NCI-H524 treated with DMSO at 0.1 percent for 48 hours (cell line): ENCODE measurements at places on chromosomes 12 and 14.

DNA sequence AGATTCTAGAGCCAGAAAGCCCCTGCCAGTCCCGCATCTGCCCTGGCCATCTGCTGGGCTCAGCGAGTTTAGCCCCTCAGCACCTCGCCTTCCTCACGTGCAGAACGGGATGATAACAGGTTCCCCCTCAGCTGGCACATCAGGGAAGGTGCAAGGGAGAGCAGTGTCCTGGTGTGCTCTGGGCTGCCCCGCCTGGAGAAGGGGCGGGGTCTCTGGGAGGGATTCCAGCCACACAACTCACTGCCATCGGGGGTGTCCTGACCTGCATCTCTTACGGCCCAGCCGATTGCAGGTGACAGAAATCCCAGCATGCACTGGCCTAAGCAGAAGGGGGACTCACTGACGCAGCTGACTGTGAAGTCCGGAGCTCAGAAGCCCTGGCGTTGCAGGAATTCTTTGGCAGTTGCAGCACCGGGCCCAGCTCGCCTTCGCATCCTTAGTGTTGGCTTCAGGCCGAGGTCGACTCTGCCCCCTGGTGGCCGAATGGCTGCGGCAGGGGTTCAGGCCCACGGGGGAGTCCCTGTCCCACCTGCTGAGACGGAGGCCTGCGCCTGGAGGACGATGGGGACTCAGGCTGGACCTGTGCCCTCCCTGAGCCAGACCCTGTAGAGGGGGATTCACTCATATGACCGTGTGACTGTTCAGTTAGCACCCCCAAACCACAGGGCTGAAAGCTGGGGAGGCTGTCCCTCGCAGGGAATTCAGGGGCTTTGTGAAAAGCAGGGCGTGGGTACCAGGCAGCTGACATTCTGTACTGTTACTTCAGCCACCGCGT lies 178.6 kb downstream of the ADGRD1 start:
- no peak for DNase-seq

- DNase-seq, result no peak
Measured at GRCh38 chr12:79934281-79935020, 446 bp downstream of the PPP1R12A start.

DNA sequence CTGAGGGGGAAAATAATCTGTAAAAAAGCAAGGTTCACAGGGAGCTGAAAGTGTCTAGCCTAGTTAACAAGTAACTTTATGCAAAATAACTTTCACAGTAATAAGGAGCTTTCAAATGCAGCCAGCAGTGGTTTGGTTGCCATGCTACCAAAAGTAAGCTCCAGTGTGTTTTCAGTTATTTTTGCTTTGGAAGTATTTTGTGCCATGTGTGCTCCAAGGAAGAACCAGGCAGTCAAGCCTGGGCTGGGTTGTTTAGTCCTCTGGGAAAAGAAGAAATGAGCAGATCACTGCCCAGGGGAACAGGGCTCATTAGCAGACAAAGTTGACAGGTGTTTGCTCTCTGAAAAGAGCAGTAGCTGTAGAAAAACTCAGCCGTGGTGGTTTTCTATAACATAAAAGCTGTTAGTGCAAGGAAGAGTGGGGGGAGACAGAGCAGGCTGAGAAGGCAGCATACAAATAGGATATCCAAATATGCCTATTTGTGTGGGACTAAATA lies 92.8 kb upstream of the TMTC2 start:
- peak; percentile 12 for DNase-seq

DNA sequence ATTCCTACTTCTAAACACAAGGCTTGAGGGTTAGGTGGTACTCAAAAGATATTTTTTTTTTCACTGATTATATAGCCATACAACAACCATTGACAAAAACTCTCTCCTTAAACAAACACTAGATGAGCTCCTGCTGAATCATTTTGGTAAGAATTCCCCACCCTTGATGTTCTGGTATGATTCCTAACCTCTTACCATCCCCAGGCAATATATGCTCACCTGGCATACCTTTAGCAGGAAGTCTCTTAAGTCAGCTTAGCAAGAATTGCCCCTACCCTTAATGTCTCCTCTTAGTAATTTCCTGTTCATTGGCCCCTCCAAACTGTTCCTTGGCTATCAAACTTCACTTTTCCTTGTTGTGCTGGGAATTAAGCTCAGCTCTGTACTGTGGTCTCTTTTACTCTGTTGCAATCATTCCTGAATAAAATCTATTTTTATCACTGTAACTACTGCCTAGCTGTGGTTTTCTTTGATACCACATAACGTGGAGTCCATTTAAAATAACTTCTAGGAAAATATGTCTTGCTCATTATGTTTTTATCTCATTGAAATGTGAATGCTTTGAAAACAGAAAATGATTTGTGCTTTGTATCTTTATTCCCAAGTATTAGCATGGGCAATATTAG lies 712.6 kb downstream of the SLC16A7 start:
- DNase-seq, result no peak

- no peak for DNase-seq
Measured at GRCh38 chr12:12157424-12157823, 86.7 kb downstream of the BCL2L14 start.

DNA sequence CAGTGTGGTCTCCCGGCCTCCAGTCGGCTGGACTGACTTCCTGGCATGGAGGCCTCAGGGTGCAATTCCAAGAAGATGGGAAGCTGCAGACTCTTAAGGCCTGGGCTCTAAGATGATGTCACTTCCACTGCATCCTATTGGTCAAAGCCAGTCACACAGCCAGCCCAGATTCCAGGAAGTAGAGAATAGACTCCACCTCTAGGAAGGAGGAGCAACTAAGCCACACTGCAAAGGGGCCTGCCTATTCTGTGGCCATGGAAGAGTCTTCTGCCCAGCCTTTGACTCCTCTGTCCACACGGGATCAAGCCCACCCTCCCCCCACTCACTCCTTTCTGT lies 103.9 kb upstream of the RFLNA start:
- no peak for DNase-seq

- DNase-seq, result no peak
Measured at GRCh38 chr14:104277416-104278213, 139.2 kb downstream of the KIF26A start.

- no peak for DNase-seq
Measured at GRCh38 chr12:105235281-105235731, 668 bp downstream of the APPL2 start.

- peak; percentile 9 for DNase-seq
Measured at GRCh38 chr12:18250313-18250916, 10.9 kb upstream of the PIK3C2G start.

DNA sequence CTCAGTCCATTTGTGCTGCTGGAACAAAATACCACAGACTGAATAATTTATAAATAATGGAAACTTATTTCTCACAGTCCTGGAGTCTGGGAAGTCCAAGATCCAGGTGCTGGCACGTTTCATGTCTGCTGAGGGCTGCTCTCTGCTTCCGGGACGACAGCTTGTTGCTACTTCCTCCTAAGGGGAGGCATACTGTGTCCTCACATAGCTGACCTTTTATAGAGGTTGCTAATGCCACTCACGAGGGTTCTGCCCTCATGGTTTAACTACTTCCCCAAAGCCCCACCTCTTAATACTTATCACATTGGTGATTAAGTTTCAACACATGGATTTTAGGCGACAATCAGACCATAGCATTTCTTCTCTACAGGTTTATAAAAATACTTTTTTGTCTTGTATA lies 411.1 kb downstream of the NRXN3 start:
- DNase-seq, result no peak

GRCh38 chr12:11576104-11576503 lies 73.4 kb upstream of the ETV6 start:
- DNase-seq, result no peak

- DNase-seq, result no peak
Measured at GRCh38 chr12:91176358-91176757, 6.3 kb downstream of the DCN start.

- no peak for DNase-seq
Measured at GRCh38 chr14:57526942-57527341, 33.3 kb upstream of the CCDC198 start.

DNA sequence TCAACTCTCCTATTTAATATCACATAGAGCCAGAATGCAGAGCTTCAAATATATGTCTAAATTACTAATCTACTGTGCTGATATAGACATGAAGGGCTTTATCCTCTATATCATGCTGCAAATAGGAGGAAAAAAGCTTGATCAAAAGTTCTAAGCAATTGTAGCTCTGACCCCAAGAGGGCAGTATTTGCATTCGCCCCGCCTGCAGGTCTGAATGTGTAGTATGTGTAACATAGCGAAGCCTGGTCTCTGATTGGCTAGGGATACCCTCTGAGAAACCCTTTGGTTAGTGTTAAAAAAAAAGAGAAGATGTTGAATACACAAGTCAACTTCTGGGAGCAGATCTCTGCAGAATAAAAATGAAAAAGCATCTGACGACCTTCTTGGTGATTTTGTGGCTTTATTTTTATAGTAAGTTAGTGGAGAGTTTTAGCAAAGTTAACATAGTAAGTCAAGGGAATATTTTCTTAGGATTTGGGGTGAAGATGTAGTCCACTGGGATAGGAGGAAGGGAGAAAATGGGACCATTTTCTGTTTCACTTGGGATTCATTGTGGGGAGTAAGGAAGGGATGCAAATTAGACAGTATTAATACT lies 151.6 kb upstream of the OR4E1 start:
- no peak for DNase-seq

DNA sequence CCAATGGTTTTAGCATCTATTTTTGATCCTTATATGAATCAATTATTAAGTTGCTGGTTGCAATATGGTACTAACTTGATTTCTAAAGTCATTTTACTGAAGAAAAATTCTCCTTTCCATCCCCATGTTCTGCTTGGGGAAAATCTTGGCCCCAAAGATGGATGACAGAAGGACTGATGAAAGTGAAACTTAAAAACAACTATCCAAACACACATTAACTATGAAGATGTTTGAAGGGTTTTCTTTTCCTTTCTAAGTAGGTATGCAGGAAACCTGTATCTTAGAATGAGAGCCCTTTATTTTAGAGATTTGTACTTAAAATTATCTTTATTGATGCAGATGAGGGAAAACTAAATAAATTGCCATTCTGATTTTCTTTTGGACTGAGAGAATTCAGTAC lies 5.9 kb downstream of the C12orf71 start:
- no peak for DNase-seq

DNA sequence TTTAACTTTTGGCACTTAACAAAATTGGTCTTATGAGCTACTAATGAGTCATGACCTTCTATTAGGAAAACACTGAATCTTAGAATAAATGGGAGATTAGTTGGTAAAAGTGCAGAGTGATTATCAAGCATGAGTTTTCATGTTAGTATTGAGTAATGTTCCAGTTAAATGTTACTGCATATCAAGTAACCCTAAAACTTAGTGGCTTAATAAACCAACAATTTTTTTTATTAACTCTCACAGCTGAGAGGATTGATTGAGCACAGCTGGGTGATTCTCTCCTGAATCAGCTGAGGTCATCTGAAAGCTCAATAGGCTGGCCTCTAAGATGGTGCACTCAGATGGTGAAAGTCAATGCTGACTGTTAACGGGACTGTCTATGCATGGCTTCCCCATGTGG lies 248.6 kb downstream of the BCL11B start:
- DNase-seq, result no peak

- no peak for DNase-seq
Measured at GRCh38 chr12:111386885-111387284, 18.0 kb upstream of the PHETA1 start.
